Suppressor macrophage treated with lipopolysaccharide for 4 hours (primary cell): ENCODE measurements at places on chromosomes 2 and 18.

GRCh38 chr2:205762881-205763280 lies 80.6 kb downstream of the NRP2 start:
- no peak for DNase-seq

DNA sequence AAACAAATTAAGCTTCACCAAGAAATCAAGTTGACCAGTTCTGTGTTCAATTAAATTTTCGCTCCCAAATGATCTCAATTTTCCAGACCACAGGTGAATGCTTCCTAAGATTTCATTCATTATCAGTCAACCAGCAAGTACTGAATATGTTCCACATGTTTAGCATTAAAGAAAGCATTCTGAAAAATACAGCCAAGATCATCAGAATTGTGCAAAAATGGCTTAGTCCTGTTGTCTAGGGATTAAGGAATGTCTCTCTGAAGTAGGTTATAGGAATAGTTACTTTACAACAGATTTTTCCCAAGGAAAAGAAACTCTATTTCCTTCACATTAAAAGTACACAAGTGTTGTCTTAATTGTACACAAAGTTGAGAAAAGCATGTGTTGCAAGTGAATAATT lies 69.2 kb downstream of the NRXN1 start:
- DNase-seq, result no peak

DNA sequence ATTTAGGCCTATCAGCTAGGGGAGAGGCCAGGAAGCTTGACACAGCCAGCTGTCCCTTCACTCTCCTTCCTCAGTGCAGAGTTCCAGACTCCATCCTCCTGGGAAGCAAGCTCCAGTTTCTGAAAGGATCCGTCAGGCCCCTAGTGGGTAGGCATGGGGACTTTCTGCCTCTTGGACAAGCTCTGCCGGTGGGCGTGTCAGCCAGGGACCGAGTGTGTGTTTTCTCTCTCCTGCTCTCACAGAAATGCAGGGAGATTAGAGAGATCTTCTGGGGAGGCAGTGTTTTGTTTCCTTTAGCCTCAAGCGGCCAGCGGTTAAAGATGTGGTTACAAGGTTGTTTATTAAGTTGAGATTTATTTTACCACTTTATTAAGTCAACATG lies 29.9 kb upstream of the OTOS start:
- DNase-seq, result no peak

- DNase-seq, result no peak
These were observed 830.8 kb upstream of the SLC39A10 start for GRCh38 chr2:194826241-194826640.

DNA sequence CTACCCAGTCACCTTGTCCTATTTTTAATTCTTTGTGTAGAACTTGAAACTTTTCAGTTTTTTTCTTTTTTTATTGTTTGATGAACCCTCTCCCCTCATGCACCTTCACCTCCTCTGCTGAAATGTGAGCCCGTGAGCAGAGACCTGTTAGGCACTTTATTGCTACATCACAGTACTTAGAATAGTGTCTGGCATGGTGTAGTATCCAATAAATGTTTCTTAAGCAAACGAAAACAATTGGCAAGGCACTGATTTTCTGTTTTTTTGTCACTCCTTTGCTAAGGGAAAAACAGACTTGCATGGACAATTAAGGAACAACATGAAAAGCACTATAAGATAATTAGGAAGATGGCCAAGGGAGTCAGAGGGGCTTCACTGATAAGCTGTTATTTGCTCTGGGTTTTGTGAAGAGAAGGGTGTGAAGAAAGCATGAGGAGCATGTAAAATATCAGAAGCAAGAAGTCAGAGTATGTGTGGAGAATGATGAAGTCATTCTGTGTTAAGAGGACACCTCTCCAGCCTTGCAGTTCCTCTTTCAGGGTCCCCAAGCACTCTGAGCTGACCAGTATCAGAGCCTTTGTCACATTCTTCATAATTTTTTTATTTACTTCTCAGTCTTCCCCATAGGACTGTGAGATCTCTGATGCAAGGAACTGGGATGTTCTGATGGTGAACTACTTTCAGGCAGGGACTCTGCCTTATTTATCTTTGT lies 99.7 kb upstream of the CAVIN2 start:
- DNase-seq, result peak; percentile 43

DNA sequence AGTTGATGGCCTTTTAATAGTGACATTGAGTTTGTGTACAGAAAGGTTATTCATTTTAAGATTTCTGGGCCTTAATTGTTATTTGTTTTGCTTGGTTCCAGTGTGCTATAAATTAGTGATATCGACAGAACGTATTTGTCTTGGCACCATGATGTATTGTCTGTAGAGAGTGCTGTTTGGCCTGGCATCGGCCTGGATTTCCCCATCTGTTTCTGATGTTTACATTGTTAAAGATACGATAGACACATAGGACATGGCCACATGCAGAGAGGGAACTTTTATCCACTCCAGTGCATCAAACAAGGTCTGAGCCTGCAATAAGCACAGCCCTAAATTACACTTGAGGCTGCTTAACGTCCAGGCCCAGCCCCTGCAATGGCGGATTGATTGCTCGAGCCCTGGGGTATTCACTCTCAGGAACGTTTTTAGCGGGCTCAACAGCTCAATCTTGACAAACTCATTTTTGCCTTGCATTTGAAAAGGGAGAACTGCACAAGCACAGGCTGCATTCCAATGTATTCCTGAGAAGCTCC lies 144.7 kb downstream of the SLC4A3 start:
- no peak for DNase-seq

GRCh38 chr2:205965707-205966106 lies 120.3 kb downstream of the INO80D start:
- DNase-seq, result no peak

- no peak for DNase-seq
These were observed 11.6 kb upstream of the SDC1 start for GRCh38 chr2:20236496-20236895.

- DNase-seq, result no peak
These were observed 44.4 kb upstream of the SMAD7 start for GRCh38 chr18:48994926-48995835.

DNA sequence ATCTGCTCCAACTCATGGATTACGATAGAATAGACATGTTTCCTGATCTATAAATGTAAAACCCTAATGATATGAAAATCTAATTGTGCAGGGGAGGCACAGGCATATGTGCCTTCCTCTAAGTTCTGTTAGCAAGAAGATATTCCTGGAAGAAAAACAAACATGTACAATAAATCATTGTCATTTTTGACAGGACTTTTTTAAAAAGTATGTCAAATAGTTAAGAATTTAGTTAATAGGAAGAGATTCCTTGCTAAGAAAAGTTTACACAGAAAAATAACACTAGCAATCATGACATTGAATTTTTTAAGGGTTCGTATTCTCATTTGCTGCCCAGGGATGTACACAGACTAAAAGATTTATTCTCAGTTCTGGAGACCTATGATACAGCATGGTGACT lies 15.3 kb upstream of the CREB1 start:
- DNase-seq, result no peak

DNA sequence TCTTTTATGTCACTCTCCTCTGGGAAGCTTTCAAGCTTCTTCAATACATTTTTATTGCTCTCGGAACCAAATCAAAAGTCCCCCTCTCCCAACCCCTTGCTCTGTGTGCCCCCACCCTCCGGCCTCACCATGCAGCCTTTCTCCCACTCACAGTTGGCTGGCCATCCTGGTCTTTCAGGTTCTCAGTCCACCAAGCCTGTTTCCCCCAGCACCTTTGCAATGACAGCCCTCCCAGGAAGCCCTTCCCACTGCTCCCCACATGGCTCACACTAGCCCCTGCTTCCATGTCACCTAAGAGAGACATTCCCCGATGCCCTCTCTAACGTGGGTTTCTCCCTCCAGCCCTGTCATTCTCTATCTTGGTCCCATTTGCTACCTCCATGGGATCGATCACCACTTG lies 266.6 kb downstream of the SRBD1 start:
- no peak for DNase-seq

DNA sequence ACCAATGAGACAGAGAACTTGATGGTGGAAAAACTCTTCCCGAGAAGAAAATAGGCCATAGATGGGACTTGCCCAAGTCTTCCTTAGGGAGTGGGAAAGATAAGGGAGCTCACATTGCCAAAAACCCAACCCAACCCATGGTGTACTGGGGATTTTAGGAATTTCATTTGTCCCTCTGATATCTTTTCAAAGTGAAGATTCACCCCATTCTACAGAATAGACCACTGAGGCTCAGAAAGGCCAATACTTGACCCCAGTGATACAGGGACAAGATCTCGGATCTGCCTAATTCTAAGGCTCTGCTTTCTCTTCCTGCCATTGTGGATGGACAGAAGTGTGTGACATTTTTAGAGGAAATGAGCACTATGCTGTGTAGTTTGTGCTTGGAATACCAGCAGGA lies 159.0 kb downstream of the MYCN start:
- no peak for DNase-seq

DNA sequence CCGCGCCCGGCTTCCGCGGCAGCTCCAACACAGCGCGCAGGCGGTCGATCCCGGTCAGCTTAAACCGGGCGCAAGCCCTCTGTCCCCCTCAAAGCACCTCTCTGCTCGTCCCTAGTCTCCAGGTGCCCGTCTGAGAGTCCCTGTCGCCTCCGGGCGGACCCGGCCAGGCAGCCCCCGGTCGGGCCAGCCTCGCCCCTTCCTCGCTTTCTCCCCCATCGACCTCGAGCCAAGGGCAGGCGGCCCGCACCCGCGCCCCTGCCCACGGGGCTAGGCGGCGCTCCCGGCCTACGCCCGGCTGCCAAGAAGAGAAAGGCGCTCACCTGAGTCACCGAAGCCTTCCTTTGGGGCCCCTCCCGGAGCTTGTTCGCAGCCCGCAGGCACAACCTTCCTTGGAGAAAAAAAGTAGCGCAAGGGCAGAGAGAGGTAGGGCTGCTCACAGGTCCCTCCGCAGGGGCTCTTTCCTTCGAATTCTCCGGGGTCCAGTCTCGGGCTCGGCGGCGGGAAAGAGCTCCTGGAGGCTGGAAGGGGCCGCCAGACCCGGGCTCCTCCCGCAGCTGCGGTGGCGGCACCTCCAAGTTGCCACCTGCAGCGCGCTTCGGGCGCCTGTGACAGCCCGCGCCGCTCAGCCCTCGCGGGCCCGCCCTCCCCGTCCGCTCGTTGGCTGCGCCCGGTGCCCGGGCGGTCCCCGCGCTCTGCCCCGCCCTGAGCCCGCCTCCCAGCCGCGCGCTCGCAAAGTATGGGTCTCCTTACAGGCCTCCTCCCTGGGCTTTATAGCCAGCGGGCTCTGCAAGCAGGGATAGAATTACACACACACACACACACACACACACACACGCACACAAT lies 86.5 kb upstream of the EPB41L3 start:
- peak; percentile 71 for DNase-seq

DNA sequence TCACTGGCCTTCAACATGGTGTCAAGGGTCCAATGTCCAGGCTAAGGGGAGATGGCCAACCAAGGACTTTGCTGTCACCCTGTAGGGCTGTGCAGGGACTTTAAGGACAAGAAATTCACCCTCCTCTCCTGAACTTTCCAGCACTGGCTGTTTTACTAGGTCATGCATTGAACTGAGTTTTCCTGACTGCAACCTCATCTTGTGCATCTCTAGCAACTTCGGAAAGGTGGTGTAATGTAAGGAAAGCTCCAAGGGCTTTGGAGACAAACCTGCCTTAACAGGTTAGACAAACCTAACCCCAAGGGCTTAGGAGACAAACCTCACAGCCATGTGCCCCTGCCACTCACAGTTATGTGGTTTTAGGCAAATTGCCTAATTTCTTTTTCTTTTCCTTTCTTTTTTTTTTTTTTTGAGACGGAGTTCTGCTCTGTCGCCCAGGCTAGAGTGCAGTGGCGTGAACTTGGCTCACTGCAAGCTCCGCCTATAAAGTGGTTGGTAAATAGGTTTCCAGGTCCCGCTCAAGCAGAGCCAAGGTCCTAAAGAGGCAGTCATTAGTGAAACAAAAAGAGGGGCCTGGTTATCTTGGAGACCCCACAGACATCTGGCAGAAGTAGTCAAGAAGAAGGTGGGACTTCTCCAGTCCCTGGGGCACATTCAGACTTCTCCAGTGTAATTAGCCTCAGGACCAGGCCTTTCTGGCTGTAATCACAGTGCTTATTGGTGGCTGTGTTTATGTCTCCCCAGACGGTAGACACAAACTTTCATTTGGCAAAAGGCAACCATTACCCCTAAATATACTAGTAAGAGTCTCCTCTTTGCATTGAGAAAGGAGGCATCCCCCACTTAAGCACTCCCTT lies 37.6 kb upstream of the PMAIP1 start:
- DNase-seq, result no peak

GRCh38 chr2:224666951-224667553 lies 49.1 kb downstream of the CCDC195 start:
- DNase-seq, result no peak

DNA sequence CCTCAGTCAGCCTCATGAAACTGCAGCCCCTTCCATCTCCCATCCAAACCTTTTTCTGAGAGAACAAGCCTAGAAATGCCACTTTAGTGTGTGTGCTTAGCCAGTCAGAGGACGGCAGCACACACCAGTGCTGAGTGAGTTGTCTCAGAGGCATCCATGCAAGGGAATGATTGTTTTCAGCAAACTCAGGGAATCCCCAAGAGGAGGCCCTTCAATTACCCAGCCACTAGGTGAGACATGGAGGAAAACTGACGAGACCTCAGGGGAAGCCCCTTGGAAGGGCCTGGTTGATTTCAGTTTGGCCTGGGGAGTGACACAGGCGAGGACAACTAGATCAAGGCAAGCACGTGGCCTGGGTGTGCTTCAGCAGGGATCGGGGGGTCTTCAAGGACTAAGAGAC lies 49.7 kb downstream of the APOB start:
- DNase-seq, result no peak

DNA sequence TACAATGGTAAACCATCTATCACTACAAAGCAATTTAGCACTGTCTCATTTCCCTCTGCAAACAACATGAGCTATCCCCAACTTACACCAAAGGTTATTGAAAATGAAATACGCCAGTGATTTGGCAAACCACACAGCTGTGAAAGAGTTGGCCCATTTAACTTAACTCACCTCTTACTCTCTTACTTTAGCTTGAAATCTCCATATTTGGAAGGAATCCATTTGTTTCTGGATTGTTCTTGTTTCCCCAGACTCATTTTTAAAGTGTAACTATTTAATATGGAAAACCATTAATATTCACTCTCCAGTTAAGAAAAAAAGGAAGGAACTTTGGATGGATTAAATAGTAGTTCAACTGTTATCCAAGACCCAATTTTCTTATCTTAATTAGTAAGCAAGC lies 93.7 kb upstream of the TRIB2 start:
- DNase-seq, result no peak

GRCh38 chr2:85697716-85698115 lies 3.6 kb downstream of the GNLY start:
- no peak for DNase-seq

- no peak for DNase-seq
These were observed 18.8 kb downstream of the TMEM185B start for GRCh38 chr2:120204417-120204816.

GRCh38 chr2:174765576-174765975 lies 1.3 kb upstream of the CHRNA1 start:
- no peak for DNase-seq
